ENCODE measurements at places on chromosomes 4 and X.

DNA sequence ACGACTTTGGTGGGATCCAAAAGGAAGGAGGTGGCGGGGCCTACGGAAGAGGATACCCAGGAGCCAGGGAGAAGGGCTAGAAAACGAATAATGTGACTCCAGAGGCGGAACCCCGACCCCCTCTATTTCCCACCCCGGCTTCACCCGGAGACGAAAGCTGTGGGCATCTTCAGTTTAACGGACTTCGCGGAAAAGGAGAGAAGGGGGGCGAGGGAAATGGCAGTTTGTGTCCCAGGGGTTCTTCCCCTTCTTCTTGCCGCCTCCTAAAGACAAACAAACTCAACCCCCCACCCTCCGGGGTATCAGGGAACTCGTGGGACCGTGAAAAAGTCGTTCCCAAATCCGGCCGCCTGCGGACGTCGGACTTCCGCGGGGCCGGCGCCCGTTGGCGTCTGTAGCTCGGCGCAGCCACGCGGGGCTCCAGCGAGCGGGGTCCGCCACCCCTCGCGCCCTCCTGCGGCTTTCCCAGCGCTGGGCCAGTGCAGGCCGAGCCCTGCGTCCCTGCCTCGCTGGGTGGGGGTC, 3.6 kb upstream of the LEF1 start:
- peak; percentile 71 for DNase-seq

- DNase-seq = no peak
Observed at GRCh38 chr4:46432923-46433322, 43.0 kb upstream of the GABRA2 start.

DNA sequence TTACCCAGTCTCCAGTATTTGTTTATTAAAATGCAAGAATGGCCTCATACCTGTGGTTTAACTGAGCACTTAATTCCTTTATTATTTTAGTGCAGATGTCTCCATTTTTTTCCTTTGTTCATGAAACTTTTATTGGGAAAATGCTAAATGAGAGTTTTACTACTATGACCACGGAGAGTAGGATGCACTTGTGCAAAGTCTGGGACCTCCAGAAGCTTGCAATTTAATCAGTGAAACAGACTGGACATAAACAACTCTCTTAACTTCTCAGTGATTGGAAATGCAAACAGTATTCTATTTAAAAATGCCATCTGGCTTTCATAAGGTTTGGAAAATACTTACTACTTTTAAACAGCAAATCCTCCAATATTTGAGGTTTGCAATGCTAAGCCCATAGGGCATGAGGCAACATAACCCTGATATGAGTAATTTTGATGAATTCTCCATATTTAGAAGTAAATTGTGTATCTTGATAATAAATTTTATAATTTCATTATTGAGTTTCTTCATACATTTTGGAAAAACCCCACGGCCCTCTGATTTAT, 718.7 kb upstream of the MAGEB2 start:
- no peak for DNase-seq

GRCh38 chrX:25295466-25295865, 279.7 kb upstream of the ARX start:
- no peak for DNase-seq

GRCh38 chrX:49073601-49074575, at the start of gene PRAF2:
TSS of gene PRAF2 (minus strand) at chrX:49074002. CDS start at chrX:49073987, 15 bp downstream.
- DNase-seq = peak; percentile 96

Measured in OCI-M1 (cell line).